ENCODE measurements at places on chromosomes 16 and 17.

GRCh38 chr16:85663891-85664321, 24.8 kb downstream of the GINS2 start:
- DNase-seq, result no peak

DNA sequence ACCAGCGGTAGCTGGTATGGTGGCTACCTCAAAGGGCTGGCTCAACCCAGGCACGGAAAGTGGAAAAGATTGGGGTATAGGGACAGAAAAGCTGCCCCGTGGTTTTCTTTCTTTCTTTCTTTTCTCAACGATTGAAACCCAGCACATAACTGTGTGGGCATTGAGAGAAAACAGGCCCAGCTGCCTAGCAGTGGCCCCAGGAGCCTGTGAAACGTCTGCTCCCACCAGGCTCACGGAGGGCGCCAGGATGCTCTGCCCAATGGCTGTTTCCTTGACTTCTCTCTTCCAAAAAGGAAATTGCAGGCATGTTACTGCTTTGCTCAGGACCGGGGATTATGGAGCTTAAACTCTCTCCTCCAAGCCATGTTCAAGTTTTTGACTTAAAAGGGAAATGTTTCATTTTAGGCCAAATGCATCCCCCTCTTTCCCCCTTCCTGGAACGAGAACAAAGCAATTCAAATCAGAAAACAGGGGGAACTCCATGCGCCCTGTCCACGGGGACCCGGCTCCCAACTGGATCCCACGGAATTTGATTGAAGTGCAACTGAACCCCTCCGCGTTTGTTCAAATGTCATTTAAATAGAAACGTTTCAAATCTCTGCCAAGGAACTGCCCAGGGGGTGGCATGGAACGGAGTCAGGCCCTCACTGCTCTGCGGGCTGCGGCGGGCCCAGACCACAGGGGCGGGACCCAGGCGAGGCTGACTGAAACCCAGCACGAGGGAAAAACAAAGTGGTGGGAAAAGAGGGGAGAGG, 133.5 kb downstream of the RGS9 start:
- DNase-seq, result no peak

DNA sequence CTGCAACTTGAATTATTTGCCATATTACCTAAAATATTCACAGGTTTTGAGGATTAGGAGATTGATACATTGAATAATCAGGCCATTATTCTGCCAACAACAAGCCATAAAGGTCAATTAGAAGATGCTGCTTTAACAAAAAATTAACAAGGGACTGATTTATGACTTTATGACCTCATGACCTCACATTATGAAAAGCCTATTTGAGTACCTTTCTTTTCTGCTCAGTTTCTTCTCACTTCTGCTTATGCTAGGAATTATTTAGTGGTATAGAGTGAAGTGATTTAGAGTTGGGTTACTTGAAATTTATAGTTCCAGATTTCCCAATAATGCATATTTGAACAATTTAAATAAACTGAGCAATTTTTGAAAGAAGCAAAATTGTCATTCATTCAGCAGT, 121.6 kb downstream of the CHD9 start:
- DNase-seq, result no peak

- no peak for DNase-seq
Observed at GRCh38 chr16:89801800-89802199, 14.6 kb downstream of the FANCA start.

GRCh38 chr17:9054126-9054975, 33.0 kb downstream of the NTN1 start:
- no peak for DNase-seq

DNA sequence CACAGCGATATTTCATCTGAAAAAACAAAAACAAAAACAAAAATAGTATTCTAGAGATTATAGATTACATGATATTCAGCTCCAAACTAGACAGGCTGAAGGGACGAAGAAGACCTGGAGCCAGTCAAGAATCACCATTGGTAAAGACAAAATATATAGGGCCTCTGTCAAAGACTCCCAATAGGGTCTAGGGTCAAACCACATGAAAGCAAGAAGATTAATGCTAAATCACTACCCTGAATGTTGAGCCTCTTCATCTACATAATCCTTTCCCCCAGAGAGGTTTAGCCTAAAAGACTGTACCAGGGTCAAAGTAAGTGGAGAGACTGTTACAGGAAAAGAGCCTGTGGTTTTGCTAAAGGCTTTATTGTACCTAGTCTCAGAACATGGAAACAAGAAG, 10.8 kb upstream of the NME1 start:
- no peak for DNase-seq

All from HT-29 (cell line).